ENCODE measurements at places on chromosomes 6 and 20. TPM values are rescaled to one million over a fixed set of nuclear protein-coding genes. Genes with fewer than 3 reads are reported as not detected.

SAMD3 gene
- total RNA-seq, result 2.8 TPM

NMBR gene
- total RNA-seq, result under 0.01 TPM

SLC22A16 gene
- total RNA-seq, result under 0.01 TPM

SIRPB1 gene
- total RNA-seq, result 0.17 TPM

MUC21 gene
- total RNA-seq, result not detected

CLIC5 gene
- total RNA-seq, result not detected

RAET1L gene
- not detected for total RNA-seq

MRPL14 gene
- 60.6 TPM for total RNA-seq

TMC2 gene
- under 0.01 TPM for total RNA-seq

MEP1A gene
- total RNA-seq, result not detected

OGFR gene
- total RNA-seq, result 30.8 TPM

CALHM5 gene
- total RNA-seq, result 4.4 TPM

CST8 gene
- not detected for total RNA-seq

SNHG17 gene
- 10.6 TPM for total RNA-seq

RNGTT gene
- 12.7 TPM for total RNA-seq

ZBTB46 gene
- 4.5 TPM for total RNA-seq

ECT2L gene
- total RNA-seq, result 0.17 TPM

NFATC2 gene
- under 0.01 TPM for total RNA-seq

C6orf132 gene
- total RNA-seq, result 1.2 TPM

LSM2 gene
- 23.1 TPM for total RNA-seq

MATN4 gene
- total RNA-seq, result under 0.01 TPM

TREML2 gene
- not detected for total RNA-seq

SDHAF4 gene
- total RNA-seq, result 8.7 TPM

VSX1 gene
- not detected for total RNA-seq

CLPSL2 gene
- total RNA-seq, result not detected

NOTCH4 gene
- 0.77 TPM for total RNA-seq

ADAM33 gene
- 37.2 TPM for total RNA-seq

SLCO4A1 gene
- total RNA-seq, result 0.50 TPM

CD93 gene
- under 0.01 TPM for total RNA-seq
